ENCODE measurements at places on chromosomes 4 and X.

DNA sequence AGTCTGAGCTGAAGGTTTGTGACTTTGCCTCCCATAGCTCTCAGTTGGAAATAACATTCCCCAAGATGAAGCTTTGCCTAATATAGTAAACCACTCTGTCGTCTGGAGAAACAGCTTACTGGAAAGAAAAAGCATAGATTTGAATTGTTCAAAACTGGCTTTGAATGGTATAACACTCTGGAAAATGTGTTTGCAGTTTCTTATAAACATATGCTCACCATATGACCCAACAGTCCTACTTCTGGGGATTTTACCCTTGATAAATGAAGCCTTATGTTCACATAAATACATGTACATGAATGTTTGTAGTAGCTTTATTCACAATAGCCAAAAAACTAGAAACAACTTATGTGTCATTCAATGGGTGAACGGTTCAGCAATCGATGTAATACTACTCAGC is 10.2 kb downstream of the VEGFD start:
- DNase-seq: no peak

GRCh38 chrX:9188117-9188516 is 154.2 kb upstream of the FAM9B start:
- no peak for DNase-seq

- no peak for DNase-seq
These were observed 59.9 kb downstream of the RBPJ start for GRCh38 chr4:26380740-26381139.

- no peak for DNase-seq
These were observed 18.8 kb upstream of the TADA2B start for GRCh38 chr4:7024336-7024890.

GRCh38 chrX:130039847-130040246 is 57.4 kb downstream of the BCORL1 start:
- no peak for DNase-seq

All from hippocampal formation (tissue), 2 donors.